ENCODE measurements at places on chromosomes 2 and 18.

DNA sequence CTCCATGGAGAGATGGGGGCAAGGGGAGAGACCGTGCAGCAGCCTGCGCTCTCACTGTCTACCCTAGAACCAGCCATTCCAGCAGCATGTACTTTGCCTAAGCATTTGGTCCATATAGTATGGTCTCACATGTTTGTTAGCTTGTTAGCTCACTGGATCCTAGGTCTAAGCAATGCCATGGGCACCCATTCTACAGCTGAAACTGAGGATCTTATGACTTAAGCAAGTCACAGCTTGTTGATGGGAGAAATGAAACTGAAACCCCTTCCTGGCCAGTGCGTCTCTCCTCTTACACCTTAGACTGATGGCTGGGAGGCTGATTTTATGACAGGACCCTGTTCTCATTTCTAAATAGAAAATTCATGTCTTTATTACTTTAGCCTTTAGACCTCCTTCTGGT, 90.1 kb downstream of the EPAS1 start:
- no peak for DNase-seq

DNA sequence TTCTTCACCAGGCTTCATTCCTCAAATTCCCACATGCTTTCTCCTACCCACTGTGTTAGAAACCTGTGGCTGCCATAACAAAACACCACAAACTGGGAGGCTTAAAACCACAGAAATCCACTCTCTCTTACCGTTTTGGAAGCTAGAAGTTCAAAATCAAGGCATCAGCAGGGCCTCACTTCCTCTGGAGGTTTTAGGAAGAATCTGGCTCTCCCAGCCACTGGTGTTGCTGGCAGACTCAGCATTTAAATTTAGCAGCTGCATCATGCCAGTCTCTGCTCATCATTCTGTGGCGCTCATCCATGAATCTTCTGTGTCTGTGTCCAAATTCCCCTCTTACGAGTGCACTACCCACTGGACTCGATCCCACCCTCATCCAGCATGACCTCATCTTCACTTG, 248.5 kb downstream of the ZNF516 start:
- no peak for DNase-seq

DNA sequence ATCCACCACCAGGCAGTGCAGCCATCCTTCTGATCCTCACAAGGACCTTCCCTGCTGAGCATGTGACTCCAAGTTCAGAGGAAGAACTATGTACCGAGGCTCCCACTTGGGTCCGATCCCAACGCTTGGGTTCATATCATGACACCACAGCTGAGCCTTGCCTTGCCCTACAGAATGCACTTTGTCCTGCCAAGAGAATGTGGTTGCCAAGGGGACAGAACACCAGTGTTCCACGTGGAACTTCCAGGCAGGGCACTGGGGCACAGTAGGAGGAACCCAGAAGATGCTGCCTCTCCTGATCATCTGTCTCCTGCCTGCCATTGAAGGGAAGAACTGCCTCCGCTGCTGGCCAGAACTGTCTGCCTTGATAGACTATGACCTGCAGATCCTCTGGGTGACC, at the start of gene TEX51:
TEX51 (plus strand) TSS at position 255 of the 400 bp plus-strand sequence; CDS start at position 284, 29 bp downstream.
- DNase-seq: no peak

GRCh38 chr2:216047397-216047796, 34.0 kb upstream of the MREG start:
- DNase-seq: no peak

DNA sequence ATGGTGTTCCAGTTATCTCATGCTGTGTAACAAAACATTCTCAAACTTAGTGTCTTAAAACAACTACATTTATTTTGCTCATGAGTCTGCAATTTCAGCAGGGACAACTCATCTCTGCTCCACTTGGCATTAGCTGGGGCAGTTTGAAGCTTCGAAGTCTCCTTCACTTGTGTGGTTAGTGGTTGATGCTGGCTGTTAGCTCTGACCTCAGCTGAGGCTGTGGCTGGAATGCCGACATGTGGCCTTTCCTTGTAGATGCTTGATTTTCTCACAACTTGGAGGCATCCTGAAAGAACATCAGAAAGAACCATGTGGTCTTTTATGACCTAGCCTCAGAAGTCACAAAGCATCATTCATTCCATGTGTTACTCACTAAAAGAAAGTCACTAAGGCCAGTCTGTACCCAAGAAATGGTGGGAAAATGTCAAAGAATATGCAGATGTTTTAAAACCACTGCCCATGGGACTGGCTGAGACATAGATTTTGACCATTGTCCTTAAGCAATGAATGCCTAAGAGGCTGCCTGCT, 3.8 kb upstream of the TMSB10 start:
- DNase-seq: peak; percentile 87

GRCh38 chr2:170950221-170950761, 21.2 kb downstream of the GORASP2 start:
- DNase-seq: no peak

- no peak for DNase-seq
Measured at GRCh38 chr2:189580658-189581353, at the start of gene SLC40A1. SLC40A1 (minus strand) TSS chr2:189580786; CDS start chr2:189580460, 326 bp downstream.

DNA sequence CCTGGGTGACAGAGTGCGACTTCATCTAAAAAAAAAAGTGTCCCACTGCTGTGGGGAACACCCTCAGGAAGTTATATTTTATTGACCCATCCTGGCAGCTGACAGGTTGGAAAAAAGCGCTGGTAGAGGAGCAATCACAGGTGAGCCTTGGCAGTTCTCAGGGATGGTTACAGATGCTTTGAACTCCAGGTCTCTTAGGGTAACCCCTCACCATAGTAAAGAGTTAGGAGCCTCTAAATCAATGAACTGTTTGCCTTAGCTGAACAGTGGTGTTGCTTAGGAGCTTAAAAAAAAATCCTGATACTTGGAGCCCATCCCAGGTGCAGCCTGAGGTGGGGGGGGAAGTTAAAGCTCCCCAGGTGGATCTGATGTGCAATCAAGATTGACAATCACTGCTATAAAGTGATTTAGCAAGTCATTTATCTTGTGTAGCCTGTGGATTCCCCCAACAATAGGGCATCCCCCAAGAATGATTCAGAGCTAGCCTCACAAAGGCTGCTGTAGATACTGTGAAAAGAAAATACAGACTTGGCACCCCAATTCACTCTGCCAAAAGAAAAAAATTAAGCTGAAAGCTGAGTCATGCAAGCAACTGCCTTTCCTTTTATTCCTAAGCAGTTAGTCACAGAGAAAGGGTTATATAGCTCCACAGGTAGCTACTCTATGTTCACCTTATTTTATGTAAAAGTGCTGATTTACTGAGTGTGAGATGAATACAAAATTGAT, 14.8 kb downstream of the SLC16A14 start:
- DNase-seq: no peak

DNA sequence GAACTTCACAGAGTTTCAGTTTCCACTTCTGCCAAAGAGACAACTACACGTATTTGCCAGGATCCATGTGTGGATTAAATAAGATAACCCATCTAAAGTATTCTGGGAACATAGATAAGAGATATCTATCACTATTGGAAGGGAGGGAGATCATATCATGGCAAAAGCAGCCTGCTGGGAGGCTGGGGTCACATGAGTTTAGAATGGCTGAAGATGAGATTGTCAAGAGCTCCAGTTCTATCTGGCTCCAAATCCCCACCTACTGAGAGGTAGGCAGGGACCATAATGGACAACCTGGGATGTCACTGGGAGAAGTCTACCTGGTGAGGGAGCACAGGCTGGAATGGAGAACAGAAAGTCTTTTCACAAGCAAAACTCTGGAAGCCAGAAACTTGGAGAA, 192.6 kb upstream of the ST6GAL2 start:
- DNase-seq: no peak
